Karpas-422 (cell line): ENCODE measurements at places on chromosomes 4 and X.

- no peak for DNase-seq
Measured at GRCh38 chr4:67292636-67293035, 252.7 kb downstream of the CENPC start.

- DNase-seq: no peak
Measured at GRCh38 chr4:821181-821591, 4.7 kb downstream of the CPLX1 start.

DNA sequence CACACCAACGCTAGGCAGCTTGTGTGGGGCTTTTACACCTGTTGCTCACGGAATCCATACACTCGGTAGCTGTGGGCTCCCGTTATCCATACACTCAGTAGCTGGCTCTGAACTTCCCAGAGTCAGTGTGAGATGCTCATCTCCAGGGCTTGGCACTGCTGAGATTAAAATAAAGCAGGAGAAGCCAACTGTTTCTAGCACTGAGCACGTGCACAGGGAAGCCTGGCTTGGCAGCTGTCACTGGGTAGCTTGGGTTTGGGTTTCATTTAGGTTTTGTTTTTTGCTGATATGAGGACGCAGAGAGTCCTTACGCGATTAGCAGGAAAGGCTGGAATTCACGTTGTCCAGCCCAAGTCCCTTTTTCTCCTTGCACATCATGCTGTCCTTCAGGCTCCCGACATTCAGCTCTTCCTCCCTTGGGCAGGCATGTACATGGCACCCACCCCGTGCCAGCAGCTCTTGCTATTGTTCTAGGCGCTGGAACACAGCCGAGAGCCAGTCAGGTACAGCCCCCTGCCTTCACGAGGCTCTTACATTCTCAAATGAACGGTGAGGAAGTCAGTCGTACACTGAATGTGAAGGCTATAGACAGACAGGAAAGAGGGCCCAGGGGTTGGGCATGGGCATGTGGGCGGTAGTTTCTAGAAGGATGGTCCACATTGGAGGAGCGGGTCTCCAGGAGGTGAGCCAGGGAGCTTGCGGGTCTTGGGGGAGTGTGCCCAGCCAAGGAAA, 25.9 kb downstream of the NSG1 start:
- no peak for DNase-seq

DNA sequence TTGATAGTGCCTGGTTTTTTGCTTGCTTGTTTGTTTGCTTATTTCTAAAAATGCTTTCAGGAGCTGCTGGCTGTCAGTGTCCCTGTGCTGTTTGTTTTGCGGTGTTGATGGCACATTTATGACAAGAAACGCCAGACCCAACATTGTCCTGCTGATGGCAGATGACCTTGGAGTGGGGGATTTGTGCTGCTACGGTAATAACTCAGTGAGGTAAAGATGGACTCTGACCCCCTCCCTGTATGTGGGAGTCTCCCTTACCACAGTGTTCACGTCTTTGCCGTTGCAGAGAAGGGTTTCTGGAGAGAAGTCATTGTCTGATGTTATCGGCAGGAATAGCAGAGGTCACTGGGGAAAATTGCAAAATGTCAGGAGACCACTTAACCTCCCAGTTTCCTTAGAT, at the start of gene ARSH:
ARSH (plus strand) TSS at position 52 of the 400 bp plus-strand sequence; CDS start at position 119, 67 bp downstream.
- no peak for DNase-seq

DNA sequence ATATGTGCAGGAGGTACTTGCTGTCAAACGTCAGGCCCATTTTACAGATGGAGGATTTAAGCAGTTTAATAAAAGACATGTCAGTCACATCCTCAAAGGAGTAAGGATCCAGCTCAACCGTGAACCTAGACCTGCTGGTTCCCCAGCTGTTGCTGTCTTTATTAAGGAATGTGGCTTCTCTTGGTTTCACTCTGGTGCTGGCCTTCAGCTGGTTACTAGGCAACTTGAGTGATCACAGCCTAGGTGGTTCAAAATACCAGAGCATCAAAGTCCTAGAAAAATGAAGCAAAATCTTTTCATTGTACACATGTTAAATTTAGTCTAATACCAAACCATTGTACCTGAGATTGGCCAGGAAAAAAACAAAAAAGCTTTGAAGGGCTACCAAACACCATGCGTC, 32.7 kb upstream of the GLRA2 start:
- DNase-seq: no peak

GRCh38 chrX:34655501-34656455, 1.3 kb downstream of the TMEM47 start:
- no peak for DNase-seq

GRCh38 chr4:103012551-103012950, 7.0 kb downstream of the SLC9B1 start:
- DNase-seq: no peak

DNA sequence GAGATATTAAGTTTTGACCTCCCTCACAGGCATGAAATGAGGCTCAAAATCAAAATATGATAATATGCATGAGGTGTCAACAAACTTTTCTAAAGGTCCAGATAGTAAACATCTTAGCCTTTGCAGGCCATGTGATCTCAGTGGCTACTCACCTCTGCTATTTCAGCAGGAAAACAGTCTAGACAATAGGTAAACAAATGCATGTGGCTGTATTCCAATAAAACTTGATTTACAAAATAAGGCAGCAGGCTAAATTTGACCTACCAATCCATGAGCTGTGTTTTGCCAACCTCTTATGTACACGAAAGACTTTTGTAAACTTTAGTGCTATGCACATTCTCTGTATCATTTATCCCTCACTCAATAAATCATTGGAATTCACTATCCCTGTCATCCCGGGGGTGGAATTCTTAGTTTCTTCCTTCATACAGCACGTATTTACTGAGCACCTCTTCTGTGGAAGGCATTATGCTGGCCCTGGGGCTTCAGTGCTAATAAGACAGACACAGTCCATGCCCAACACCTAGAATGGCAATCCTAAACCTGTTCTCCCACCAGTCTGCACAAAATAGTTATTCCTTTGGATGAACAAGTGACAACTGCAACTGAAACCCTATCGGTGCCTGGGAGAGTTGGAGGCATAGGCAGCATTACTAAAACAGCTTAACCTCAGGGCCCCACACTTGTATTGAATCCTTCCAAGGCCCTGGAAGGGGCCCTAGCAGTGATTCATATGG, 19.9 kb downstream of the MAGEB17 start:
- no peak for DNase-seq

GRCh38 chr4:180617196-180617595, 1626.0 kb upstream of the TENM3 start:
- DNase-seq: no peak

- no peak for DNase-seq
Measured at GRCh38 chr4:24252121-24252520, 332.2 kb downstream of the DHX15 start.

DNA sequence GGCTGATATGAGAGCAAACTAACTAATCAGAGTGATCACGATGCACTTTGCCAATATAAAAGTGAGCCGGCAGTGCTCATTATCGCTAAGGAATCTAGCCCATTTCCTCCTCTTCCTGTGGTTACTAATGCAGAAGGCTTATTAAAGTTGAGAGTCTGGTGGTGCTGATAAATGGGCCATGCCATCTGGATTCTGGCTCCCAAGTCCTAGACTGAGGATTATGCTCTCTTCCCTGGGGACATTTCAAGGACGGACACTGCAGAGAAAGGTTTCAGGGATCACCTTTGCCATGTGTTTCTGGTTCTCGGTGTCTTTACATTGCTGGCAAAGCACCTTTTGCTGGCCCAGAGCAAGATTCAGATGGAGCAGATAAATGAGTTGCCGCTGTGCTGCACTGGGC, 85.3 kb downstream of the RTL5 start:
- no peak for DNase-seq

DNA sequence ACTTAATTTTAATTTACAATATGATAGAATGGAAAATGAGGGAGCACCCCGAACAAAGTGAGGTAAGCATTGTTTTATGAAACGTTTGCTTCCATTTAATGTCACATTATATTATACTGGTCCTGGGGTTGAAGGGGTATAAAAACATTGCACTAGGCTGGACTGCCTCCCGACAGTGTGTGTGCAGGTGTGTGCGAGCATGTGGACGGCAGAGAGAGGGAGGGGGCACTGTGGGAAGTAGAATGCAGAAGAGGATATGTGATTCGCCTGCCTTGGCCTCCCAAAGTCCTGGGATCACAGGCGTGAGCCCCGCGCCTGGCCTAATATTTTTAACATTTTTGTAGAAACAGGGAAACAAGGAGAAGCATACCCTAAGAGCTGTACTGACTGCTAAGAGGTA, 36.0 kb downstream of the IRF2 start:
- DNase-seq: no peak

DNA sequence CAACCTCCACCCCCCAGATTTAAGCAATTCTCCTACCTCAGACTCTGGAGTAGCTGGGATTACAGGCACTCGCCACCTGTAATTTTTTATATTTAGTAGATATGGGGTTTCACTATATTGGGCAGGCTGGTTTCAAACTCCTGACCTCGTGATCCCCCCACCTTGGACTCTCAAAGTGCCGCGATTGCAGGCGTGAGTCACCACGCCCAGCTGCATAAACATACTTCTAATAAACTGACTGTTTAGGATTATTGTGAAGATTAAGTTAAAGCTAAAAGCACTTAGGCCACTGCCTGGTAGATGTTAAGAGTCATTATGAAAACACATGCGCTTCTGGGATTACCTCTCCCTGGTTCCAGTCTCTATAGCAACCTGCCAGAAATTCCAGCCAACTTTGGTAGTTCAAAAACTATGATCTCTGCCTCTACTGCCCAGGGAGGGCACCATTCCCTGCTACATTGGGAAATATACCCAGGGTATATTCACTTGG, 30.2 kb upstream of the GRIA3 start:
- no peak for DNase-seq

GRCh38 chr4:123631786-123632692, 235.4 kb downstream of the SPRY1 start:
- DNase-seq: no peak

DNA sequence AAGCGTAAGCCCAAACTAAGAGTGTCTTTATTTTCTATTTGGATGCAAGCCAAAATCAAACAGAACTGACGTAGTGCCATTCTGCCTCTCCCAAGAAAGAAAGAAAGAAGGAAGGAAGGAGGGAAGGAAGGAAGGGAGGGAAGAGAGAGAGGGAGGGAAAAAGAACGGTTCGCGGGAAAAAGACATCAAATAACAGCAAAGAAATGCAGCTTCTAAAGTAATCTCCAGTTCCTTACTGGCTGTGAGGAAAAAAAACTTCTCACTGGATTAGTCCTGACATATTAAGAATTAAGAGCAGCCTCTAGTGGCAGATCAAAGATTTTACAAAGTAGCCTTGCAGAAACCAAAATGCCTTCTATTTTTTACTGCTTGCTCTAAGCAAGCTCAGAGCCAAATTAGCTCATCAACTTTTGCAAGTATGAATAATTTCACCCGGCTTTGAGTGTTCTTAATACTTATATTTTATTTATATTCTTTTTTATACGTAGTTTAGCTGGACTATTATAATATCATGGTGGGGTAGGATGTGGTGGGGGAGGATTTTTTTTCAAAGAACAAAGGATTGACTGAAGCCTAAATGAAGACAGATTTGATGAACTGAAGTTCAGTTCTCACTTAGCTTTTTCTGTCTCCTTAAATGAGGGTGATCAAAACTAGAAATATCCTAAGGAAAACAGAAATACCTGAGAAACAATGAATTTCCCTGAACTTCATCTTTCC, 36.6 kb downstream of the PITX2 start:
- DNase-seq: peak; percentile 67

- DNase-seq: no peak
Measured at GRCh38 chr4:11079171-11079570, 349.5 kb downstream of the HS3ST1 start.

DNA sequence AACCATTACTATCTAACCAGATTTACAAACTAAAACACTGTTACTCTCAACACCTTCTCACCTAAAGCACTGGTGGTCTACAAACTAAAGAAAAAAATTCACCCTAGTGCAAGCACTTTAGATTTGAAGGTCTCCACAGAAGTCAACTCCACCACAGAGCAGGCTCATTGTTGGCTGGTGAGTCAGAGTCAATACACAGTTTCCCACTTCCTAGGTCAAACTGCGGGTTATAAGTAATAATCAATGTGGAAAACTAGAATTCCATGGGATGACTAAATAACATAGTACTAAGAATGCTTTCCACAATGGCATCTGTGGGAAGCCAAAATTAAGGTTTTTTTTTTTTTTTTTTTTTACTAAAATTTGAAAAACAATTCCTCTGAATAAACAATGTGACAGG, 191.8 kb downstream of the PDGFC start:
- DNase-seq: no peak

GRCh38 chrX:132059973-132060540, 37.0 kb downstream of the STK26 start:
- no peak for DNase-seq
